ENCODE measurements at places on chromosomes 6 and 20.

DNA sequence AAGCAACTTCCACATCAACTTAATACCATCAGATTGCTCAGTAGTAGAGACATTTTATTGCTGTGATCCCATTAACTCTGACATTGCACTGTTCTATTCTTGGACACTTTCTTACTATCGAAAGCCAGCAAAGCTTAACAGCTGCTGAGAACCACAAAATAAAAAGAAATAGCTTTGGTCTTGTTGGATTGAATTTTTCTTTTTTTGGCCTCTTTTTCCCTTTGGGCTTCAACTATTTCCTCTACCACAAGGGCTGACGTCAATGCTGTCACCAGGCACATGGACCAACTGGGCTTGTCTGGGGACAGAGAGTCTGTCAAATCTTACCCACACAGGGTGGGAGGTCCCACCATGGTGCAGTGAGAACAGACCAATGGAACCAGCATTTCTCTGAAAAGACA is 63.4 kb upstream of the ENPP5 start:
- no peak for DNase-seq

GRCh38 chr6:42963179-42963854 is 2.8 kb downstream of the GNMT start:
- no peak for DNase-seq

GRCh38 chr6:83600459-83600858 is 88.1 kb downstream of the PRSS35 start:
- no peak for DNase-seq

DNA sequence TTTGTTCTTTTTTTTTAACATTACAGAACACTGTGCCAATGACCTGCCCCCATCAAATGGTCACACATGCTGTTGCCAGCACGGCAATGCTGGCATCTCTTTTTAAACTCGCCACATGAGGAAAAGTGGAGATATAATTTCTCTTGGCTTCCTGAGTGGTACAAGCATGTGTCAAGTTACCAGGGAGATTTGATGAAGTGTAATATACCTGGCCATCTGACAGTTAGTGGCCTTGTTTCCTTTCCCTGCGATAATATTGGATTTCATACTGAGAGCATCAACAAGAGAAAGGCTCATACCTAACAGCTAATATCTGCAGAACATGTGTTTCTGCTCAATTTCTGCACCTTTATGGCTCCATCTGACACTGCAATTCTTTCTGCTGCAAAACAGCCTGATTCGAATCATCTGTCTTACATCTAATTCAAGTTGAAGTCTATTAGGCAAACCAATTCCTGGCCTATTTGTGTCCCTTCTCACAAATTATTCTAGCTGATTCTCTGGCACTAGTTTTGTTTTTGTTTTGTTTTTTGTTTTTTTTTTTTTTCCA is 519.5 kb downstream of the PREX1 start:
- DNase-seq = no peak

- no peak for DNase-seq
These were observed 296.7 kb downstream of the CDH26 start for GRCh38 chr20:60254901-60255411.

DNA sequence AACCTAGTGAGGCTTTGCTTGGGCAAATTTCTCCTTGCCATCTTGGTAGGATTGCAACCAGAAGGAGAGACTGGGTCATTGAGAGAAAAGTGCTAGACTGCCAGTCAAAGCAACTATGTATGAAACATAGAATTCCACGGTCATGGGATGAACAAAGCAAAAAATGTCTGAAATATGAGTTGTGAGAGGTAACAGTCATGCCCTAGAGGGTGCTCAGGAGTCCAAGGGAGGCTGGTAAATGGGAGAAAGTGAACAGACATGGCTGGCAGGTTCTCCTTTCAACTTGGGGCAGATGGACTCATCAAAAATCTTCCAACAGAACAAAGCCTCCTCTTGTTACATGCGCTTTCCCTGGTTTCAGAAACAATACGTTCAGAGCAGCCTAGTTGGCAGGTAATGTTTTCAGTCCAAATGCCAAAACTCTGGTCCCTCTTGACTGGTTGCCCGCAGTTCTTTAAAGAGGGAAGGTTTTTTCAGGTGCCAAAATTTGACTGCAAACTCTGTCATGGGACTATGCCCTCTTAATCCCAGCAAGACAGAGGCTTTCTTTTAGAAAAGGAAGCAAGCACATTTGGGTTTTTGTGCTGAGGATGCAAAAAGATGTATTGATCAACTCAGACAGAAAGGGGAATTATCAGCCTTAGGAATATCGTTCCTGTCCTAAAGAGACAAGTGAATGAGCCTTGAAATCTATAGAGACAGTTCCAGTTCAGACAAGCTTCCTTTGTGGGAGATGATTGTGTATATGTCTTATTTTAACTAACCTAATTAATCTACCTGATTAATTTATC is 68.5 kb upstream of the SASH1 start:
- DNase-seq = no peak

DNA sequence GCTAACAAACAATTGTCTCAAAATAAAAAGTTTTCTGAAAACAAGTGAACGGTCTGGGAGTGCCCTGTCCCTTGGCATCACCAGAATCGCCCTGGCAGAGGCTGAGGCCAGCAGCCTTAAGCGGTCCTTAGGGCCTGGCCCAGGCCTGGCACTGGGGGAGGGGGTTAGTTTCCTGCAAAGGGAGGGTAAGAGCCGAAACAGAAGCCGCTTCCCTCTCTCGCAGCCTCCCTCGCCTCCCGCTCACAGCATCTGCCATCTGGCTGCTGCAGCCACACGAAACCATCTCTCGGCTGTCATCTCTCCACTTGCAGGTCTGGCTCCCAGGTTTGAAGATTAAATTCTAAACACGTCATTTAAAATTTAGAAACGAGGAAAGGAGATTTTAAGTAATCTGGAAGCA is 31.5 kb downstream of the PMEPA1 start:
- no peak for DNase-seq

DNA sequence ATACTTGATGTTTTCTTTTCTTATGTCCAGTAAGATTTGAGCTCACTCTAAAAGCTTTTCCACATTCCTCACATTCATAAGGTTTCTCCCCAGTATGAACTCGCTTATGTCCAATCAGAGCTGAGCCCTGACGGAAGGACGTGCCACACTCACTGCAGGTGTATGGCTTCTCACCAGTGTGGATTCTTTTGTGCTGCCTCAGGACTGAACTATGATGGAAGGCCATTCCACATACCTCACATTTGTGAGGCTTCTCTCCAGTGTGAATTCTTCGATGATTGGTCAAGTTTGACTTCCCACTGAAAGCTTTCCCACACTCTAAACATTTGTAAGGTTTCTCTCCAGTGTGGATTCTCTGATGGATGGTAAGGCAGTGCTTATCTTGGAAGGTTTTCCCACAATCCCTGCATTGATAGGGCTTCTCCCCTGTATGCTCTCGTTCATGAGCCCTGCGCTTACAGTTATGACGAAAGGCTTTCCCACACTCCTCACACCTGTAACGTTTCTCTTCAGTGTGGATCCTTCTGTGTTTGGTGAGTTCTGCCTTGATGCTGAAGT is 9.9 kb downstream of the ZNF311 start:
- DNase-seq = no peak

DNA sequence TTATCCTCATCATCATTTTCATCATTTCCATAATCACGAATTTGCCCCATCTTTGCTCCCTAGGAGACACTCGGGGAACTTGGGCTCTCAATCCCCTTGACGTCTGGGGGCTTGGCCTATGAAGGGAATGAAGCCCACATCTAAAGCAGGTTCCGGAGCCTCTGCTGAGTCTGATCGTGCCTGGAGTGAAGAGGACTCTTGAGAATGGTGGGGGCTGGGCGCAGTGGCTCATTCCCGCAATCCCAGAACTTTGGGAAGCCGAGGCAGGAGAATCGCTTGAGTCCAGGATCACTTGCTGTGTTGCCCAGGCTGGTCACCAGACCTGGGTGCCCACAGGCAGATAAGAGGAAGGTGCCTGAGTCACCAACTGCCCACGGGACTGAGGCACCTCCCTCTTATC is 114.5 kb downstream of the SYCP2 start:
- no peak for DNase-seq

GRCh38 chr6:33147807-33148666 is 44.2 kb downstream of the COL11A2 start:
- no peak for DNase-seq

GRCh38 chr20:50385733-50386640 is 124.2 kb upstream of the PTPN1 start:
- DNase-seq = no peak

GRCh38 chr20:52494244-52494643 is 302.7 kb upstream of the ZFP64 start:
- no peak for DNase-seq

- no peak for DNase-seq
These were observed 107.2 kb upstream of the SIRPA start for GRCh38 chr20:1788044-1788443.

DNA sequence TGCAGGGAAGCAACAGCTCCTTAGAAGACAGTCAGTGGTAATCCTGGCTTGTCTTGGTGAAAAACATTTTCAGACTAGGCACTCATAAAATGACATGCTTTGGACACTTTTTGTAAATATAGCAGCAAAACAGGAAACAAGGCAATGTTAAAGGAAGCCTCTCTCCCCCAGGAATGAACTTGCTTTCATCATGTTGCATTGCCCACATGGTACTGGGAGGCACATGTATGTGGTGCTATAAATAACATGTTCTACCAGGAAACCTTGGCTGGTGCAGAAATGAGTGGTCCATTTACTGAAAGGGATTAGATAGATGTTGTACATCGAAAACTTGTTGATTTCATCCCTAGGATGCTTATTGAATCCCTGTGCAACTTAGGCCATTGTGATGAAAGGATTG is 121.4 kb upstream of the RREB1 start:
- no peak for DNase-seq

GRCh38 chr6:107246972-107247615 is 131.8 kb upstream of the BEND3 start:
- DNase-seq = no peak

DNA sequence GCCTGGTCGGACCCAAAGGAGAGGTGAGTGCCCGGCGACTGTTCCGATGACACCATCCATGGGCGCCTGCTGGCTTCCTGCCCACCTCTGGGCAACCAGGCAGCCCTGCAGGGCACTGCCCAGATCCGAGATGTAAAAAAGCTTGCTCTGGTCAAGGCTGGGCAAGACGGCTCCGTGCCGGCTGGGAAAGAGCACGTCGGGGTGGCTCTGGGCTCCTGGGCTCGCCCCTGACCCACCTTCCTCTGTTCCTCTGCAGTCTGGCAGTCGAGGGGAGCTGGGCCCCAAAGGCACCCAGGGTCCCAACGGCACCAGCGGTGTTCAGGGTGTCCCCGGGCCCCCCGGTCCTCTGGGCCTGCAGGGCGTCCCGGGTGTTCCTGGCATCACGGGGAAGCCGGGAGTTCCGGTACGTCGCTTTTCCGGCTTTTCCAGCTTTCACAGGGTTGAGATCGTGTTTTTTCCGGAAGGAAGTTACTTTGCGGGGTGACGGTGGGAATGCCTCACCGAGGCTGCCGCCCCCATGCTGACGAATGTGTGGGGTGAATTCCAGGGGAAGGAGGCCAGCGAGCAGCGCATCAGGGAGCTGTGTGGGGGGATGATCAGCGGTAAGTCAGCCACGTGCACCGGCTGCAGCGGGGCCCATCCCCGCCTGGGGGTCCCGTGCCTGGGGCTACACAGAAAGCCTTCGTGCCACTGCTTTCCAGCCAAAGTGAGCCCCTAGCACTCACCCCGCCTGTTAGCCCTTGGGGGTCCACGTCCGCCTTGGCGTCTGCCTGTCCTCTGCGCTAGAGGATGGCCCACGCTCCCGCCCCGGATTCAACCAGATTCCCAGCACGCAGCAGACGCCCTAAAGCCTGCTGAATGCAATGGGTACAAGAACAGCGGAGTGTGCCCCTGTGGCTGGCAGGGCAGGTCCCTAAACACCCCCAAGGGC is 19.3 kb downstream of the COL9A3 start:
- no peak for DNase-seq

DNA sequence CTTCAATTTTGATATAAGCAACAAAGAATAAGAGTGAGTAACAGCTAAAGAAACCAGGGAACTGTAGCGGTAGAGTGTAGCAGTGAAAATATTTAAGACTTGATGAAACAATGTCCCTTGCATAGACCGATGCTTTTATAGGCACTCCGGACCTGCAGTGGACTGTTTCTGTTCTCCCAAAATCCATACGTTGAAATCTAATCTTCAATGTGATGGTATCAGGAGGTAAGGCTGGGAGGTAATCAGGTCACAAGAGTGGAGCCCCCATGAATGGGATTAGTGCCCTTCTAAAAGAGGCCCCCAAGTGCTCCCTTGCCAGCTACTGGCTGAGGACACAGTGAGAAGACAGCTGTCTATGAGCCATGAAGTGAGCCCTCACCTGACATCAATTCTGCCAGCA is 260.4 kb downstream of the ADGB start:
- DNase-seq = no peak

DNA sequence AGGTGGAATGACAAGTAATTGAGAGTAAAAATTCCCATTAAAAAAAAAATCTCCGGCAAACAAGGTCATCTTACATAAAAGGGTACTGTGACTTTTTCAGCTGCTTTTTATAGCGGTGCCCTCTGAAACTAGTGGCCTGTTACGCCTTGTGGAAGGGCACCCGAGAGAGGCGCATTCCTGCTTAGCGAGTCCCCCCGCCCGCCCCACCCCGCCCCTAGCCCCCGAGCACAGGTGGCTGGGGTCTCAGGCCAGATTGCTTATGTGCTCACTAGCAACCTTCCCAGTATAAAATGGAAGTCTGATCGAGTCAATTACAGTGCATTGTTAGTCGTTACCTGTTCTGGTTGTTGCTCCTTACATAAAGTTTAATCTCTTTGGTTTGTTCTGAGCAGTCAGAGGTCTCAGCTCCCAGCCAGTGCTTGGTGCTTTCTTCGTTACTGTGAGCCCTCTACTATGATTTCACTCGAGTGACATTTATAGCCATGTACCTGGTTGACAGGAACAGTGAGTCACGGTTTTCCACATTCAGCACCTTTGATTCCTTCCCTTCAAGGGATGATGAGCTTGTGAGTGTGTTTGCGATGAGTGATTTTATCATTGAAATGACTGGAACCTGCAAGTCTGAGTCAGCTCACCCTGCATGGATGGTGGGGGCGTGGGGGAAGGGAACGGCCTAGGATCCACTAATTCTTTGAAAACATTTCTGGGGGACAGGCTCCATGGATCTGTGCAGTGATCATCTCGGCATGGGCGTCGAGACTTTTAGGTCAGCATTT is 47.6 kb downstream of the ZDHHC14 start:
- DNase-seq = peak; percentile 26

Measured in ELF-1 (cell line).